ENCODE measurements at places on chromosomes 11 and 22.

- peak; percentile 85 for DNase-seq
Observed at GRCh38 chr22:37186228-37186996, 1.6 kb downstream of the C1QTNF6 start.

- no peak for DNase-seq
Observed at GRCh38 chr22:37039466-37039865, 12.1 kb upstream of the KCTD17 start.

GRCh38 chr11:60910711-60911380, 3.1 kb upstream of the TMEM109 start:
- DNase-seq, result no peak

GRCh38 chr11:119850822-119851409, 121.9 kb upstream of the NECTIN1 start:
- no peak for DNase-seq

- DNase-seq, result no peak
Observed at GRCh38 chr11:11626128-11626527, 4.3 kb upstream of the GALNT18 start.

GRCh38 chr11:122306831-122307391, 190.9 kb upstream of the BLID start:
- DNase-seq, result no peak

DNA sequence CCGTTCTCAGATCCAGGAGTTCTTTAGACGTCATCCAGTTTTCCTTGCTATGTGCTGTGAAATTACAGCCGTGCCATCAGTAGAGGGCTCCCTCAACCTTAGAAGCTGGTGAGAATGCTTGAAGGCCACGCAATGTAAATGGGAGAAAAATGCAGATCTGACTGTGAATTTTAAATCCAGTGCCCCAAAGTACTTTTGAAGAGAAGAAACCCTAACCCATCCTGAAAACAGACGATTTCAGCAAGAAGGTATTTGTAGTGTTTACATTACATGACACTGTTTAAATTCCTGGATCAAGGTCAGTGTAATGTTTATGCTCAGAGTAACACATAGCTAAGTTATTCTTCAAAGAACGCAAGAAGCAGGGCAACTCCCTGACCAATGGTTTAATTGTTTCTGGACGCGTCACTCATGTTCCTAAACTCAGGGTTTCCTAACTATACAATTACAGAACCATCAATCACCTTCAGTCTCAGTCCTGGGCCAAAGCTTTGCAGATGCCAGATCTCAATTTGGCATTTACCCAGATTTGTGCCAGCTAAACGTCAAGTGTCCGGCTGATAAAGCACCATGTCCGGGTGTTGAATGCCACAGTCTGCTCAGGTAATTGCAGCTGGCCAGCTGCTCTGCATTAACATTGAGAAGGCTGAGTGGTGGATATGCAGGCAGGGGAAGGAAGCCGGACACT, 38.2 kb downstream of the ADAMTS8 start:
- DNase-seq, result peak; percentile 41

- no peak for DNase-seq
Observed at GRCh38 chr11:68938088-68938487, 34.4 kb downstream of the IGHMBP2 start.
